A549 treated with Mapracorat at 1 μM for 4 hours (cell line): ENCODE measurements at places on chromosomes 2 and 18. TPM values are rescaled to one million over a fixed set of nuclear protein-coding genes. Genes with fewer than 3 reads are reported as not detected.

Gene IL36G
- total RNA-seq, result not detected in 5 replicates

Gene DPY30
- total RNA-seq, result 107 to 123 TPM (median 116 TPM) in 5 replicates

Gene GPAT2
- not detected in 5 replicates for total RNA-seq

Gene POTEJ
- total RNA-seq, result not detected in 5 replicates

Gene MOB4
- total RNA-seq, result 20.0 to 32.3 TPM (median 27.3 TPM) in 5 replicates

Gene KCNG2
- not detected in 5 replicates for total RNA-seq

Gene SLC40A1
- 1.8 to 2.1 TPM (median 2.0 TPM) in 5 replicates for total RNA-seq

Gene POLR1B
- 22.3 to 26.5 TPM (median 22.5 TPM) in 5 replicates for total RNA-seq

Gene ZNF396
- total RNA-seq, result 0.56 to 1.4 TPM (median 0.82 TPM) in 5 replicates
